Cortex of kidney (tissue), 1 donor: ENCODE measurements at places on chromosomes 1 and 21.

GRCh38 chr1:62800825-62801306 lies 16.9 kb downstream of the ATG4C start:
- no peak for DNase-seq

DNA sequence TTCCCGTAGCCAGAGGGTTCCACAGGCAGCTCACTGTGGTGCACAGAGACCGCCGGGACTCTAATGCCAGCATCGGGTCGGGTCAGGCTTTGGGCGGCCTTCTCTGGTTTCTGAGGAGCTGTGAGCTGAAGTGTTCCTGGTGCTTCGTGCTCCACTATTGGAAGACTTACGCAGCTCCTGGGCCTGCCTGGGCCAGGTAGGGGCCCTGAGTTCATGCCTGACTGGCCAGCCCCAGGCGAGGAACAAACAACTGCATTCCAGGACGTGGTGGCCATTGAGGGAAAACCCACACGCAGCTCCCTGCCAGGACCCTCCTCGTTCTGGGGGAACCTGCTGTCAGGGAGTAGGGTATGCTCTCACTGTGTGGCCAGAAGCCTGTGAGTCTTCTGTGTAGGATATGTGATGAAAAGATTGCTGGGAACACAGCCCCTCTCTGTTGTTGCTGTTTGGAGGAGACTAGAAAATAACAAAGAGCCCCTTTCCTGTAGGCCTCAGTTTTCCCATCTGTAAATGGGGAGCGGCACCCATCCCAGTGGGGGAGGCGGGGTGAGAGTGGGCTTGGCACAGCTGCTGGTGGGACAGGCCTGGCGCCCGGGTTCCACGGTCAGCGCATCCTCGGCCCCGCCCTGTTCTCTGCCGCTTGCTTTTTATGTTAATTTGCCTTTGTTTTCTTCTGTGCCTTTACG lies 8.4 kb downstream of the RER1 start:
- DNase-seq = no peak

DNA sequence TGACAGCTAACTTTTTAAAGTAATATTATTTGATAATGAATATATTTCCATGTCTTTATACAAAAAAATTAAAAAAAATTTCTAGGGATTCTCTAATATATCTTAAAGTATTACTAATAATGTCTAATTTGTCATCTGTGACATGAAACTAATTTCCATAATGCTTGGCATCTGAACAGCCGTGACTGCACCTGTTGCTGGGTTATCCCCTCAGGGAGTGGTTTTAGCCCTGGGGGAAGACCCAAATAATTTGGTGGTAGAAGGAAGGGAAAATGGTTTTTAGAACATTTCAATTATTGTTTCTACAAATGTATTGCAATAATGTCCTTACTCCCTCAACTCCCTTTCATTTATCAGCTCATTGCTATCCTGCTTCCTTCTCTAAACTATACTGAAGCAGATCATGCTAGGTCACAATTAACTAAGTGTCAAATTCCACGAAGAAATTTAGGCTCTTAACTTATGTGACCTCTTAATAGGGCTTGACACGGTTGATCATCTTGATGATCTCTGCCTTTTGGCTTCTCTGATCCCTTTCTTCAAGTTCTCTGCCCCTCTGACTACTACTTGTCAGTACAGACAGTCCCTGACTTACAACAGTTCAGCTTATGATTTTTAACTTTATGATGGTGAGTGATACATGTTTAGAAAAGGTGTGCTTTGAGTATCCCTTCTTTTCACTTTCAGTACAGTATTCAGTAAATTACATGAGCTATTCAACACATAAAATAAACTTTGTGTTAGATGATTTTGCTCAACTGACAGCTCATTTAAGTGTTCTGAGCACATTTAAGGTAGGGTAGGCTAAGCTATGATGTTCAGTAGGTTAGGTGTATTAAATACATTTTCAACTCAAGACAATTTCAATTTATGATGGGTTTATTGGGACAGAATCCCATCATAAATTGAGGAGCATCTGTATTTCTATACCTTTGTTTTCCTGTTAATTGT lies 26.4 kb upstream of the DPH5 start:
- DNase-seq = no peak

DNA sequence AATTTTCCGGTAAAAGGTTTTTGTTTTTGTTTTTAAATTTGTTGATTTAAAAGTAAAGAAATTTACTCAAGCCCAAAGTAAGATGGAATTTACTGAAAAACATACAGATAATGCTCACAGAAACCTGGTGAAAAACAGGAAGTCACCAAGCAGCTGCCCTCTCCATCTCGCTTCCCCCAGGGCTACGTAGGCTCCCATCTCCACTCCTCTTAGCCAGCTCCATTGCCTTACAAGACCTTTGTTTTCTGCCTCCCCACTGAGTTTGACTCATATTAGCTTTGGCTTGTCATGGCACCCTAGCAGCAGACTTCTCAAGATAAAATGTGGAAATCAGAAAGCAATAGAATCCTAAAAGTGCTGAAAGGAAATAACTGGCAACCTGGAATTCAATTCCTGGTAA lies 57.9 kb downstream of the PHTF1 start:
- no peak for DNase-seq

- no peak for DNase-seq
These were observed 60.2 kb upstream of the ID3 start for GRCh38 chr1:23619299-23620188.

DNA sequence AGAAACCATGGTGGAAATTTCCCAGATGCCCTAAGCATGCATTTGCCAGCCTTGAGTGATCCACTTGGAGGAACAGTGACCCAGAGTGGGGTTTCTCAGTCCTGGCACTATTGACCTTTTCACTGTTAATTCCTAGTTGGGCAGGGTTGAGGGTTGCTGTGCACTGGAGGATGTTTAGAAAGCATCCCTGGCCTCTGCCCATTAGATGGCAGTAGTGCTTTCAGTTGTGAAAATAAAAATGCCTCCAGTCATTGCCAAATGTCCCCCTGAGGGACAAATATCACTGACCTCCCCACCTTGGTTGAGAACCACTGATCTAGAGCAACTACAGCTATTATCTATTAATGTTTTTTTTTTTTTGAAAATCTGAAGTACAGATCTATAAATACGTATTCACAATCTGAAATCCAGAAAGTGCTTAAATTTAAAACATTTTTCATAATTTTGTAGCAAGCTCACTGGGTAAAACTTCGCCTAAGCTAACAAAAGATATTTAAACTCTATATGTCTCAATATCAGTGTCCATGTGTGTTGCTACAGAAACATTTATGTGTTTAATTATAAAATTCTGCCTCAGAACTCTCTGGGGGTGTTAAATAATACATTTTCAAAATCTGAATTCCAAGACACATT lies 27.3 kb downstream of the F3 start:
- DNase-seq = no peak

DNA sequence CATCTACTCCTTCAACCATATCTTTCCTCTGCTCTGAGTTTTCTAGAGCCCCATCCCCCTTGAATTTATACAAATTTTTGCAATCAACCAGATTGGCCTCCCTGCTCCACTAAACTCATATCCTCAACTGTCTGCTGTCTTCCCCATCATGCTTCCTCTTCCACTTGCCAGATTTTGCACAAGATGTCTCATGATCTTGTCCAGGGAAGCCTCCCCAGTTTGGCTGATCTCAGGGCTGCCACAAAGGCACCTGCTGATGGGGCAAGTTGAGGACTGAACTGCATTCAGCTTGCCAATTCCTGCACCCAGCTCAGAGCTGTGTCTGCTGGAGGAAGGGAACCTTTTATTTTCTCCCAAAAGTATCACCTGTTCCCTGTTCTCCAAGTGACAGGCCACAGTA lies 3.9 kb upstream of the KCNJ9 start:
- no peak for DNase-seq

DNA sequence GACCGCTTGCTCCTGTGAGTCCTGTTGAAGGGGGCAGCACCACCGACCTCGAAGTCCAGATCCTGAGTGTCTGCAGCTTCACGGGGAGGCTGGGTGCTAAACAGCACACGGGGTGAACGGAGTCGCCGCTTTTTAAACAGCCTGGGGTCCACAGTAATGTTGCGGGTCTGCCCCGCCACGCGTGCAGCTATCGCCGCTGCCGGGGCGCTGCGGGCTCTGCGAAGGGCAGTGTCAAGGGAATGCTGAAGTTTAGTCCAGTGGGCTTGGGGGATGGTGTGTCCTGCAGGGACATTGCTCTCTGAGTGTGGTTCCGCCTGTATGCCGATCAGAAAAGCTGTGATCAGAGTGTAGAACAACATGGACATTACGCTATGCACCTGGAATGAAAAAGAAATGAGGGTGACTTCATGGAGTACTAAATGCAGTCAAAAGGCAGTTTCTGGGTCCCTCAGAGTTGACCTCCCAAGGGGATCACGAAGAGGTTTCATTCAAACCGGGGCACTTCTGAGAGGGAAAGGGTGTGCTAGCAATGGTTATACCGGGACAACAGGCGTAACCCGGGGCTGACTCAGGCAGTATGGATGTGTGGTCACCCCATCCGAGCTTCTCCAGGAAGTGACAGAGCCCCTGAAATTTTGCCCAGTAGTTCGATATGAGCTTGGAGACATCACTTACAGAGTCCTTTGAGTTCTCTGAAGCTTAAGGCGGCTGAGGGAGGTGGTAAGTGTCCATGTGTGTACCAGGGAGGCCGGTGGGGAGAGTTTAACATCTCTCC lies 51.4 kb downstream of the NGF start:
- DNase-seq = no peak

GRCh38 chr1:6048179-6048867 lies 2.6 kb downstream of the KCNAB2 start:
- no peak for DNase-seq

DNA sequence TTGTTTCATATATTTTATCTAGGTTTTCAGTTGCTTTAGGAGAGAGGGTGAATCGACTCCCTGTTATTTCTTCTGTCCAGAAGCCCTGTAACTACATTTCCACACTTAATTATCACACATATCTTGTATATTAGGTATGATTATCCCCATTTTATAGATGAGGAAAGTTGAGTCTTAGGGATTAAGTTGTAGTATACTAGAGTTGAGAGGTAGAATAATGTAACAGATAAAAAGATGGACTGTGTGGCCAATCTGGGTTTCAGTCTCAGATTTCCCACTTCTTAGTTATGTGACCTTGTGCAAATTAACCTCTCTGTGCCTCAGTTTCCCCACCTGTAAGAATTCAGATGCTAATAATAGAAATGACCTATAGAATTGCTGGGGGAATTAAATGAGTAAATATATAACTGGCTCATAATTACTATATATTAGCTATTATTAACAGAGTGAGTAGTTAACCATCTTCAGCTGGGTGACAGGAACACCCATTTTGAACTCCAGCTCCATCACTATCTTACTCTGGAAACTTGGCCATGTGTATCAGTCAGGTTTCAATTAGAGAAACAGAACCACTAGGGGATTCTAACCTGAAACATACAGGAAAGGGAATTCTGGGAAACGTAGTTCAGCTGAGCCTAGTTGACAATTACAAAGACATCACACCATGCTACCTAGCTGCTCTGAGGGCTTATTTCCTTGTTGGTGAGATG lies 20.4 kb upstream of the FOXO6 start:
- DNase-seq = no peak

- no peak for DNase-seq
These were observed 8.1 kb downstream of the COL8A2 start for GRCh38 chr1:36116901-36117300.

- DNase-seq = no peak
These were observed 76.8 kb downstream of the MAP3K7CL start for GRCh38 chr21:29207201-29207600.

DNA sequence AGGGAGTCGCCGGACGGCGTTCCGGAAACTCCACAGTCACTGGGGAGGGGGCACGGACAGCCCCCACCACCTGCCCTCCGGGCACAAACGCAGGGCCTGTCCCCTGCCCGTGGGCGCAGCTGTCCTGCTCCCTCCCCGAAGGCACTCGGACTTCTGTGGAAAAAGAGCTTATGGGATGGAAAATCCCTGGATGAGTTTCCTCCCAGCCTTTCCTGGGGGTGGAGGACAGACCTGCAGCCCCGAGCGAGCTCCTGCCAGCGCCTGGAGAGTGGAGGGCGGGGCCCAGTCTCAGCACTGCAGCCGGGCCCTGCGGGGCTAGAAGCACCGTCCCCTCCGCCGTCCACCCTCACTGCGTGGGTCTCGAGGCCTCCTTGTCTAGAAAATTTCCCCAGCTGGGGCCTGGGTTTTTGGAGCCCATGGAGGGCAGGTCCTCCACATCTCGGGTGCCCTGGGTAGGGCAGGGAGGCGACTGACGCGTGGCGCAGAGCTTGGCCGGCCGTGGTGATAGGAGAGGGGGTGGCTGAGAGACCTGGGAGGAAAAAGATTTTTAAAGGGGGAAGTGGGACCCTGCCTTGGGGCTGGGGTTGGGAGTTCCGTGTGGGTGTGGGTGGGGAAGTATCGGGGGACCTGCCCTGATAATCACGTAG lies 6.4 kb upstream of the COL6A1 start:
- no peak for DNase-seq

DNA sequence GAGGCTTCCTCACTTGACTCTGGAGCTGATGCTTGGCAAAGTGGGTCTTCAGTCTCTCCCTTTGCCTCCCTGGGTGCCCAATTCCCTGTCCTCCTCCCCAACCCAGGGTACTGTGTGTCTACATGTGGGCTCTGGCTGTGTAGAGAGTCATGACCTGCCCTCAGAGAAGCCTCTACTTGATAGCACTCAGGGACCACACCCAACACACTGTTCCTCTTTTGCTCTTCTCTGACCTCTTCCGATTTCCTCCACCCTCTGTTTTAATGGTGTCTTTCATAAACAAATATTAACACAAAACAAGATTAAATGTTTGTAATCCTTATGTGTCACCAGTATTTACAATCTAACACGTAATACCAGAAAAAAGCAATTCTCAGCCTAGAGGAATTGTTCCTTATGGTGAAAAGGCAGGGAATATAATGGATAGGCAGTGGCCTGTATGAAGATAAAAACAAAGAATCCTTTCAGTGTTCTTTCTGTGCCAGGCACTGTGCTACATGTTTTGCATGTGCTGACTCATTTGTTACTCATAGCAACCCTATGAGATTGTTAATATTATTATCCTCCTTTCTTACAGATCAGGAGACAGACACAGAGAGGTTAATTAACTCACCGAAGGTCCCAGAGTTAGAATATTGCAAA lies 58.2 kb downstream of the HSD3B1 start:
- no peak for DNase-seq

GRCh38 chr1:205582471-205583291 lies 49.1 kb downstream of the ELK4 start:
- no peak for DNase-seq

DNA sequence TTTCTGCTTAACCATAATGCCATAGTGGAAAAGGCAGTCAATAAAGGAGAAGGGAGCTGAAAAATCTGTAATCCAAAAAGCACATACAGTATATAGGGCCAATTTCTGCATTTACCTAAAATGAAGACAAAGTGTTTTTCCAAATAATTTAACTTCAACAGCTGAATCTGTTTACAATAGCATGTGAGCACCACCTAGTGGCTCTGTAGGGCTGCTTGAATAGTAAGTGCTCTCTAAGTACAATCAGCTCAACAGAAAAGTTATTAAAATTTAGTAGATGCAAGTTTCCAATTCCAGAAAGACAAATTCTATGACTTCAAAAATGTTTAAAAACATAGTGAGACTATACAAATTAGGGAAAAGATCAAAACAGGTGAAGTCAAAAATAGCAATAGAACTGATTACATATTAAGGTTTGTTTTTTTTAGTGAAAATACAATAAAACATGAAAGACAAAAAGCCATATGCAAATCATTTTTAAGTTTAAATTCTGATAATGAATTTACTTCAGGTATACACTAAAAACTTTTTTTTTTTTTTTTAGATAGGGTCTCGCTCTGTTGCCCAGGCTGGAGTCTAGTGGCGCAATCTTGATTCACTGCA lies 220.0 kb downstream of the SETD4 start:
- no peak for DNase-seq

- no peak for DNase-seq
These were observed 26.7 kb downstream of the TSPAN2 start for GRCh38 chr1:115062542-115063004.

GRCh38 chr1:7831458-7831857 lies 21.4 kb downstream of the UTS2 start:
- DNase-seq = no peak
